ENCODE measurements at places on chromosomes 16 and 17.
A peak's percentile ranks its signal among the peaks of the same experiment; 100 is the strongest.

DNA sequence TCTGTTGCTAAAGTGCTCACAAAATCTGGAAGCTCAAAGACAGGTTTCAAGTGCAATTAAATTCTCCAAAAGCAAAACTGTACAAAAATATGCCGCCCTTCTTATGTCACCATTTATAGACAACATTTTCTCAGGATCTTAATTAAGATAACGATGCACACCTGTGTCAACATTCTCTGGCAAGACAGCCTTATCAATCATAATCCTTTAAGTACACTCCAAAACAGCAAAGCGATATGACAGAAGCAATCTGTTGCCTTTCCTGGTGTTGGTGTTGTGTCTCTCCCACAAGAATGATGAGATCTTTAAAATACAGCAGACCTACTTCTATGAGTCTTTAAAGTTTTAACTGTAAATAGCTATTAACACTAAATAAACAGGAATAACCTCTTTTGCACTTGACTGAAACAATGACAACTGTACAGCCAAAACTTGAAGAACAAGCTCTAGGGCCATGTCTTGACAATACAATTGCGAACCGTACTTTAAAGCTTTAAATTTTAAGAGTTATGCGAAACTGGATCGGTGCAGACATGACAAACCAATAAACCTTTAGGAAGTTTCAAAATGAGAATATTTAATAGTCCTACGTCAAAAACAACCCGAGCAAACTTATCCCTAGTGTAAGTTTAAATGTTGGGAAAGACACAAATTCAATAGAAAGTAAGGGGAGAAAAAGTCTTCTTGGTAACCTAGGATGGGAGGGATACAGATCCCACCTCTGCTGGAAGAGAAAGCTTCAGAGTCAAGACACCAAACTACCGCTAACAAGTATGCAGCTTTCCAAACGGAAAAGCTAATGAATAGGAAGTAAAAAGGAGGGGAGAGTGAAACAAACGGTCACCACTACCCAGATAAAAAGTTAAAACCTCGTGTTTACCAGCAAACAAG, 3.3 kb upstream of the IRX5 start:
- DNase-seq = no peak

- DNase-seq = no peak
Measured at GRCh38 chr16:57004387-57005250, 15.3 kb downstream of the NLRC5 start.

DNA sequence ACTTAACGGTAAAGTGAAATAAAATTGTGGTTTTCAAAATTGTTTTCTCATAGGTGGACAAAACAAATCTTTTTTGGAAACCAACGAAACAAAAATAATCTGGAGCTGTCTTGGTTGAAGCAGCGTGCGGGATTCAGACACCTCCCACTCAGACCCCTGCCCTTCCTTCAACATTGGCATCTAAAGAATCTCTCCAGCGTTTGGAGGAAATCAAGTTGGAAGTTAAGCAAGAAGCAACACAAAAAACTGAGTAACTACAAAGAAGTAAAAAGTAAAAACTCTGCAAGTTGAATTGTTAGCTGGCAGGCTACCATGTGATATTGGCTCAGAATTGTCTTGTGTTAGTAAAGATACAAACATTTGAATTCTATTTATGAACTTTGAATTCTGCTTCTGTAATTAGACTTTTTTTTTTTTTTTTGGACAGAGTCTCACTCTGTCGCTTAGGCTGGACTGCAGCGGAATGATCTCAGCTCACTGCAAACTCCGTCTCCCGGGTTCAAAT, 361.0 kb upstream of the PMFBP1 start:
- DNase-seq = no peak

- peak; percentile 66 for DNase-seq
Measured at GRCh38 chr16:56777482-56777881, 47.6 kb downstream of the NUP93 start.

- DNase-seq = no peak
Measured at GRCh38 chr17:49725452-49726130, 17.8 kb upstream of the SLC35B1 start.

GRCh38 chr16:85462714-85463611, 150.2 kb upstream of the GSE1 start:
- no peak for DNase-seq

GRCh38 chr16:66435896-66436295, 8.8 kb downstream of the BEAN1 start:
- no peak for DNase-seq

GRCh38 chr17:6479622-6480302, 35.5 kb downstream of the PIMREG start:
- no peak for DNase-seq

GRCh38 chr17:67050471-67051154, 6.3 kb downstream of the CACNG1 start:
- no peak for DNase-seq

DNA sequence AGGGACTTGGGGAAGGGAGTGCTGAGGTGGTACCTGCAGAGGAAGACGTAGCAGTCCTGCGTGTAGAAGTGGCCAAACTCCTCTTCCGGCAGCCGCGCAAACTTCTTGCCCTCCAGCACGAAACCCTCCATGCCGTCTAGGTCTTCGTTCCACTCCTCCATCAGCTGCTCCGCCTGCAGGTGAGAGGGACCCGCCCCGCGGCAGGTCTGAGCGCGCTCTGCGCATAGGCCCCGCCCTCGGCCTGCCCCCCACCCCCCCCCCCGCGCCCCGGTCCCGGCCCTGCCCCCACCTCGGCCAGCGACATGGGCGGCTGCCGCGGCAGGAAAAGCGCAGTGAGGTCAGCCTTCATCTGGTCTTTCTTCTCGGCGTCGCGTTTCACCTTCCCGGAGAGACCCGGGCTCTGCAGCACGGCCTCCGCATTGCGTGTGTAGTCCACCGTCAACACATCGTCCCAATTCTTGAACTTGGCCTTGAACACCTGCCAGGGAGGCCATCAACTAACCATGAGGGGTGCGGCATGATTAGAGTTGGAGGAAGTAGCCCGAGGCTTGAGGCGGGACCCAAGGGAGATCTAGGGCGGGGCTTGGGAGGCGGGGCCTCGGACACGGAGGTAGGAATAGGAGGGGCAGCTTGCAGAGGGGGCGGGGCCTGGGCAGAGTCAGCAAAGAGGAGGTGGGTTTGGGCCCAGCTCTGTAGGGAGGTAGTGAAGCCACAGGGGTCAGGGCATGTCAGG, 11.5 kb downstream of the FLII start:
- DNase-seq = peak; percentile 63

DNA sequence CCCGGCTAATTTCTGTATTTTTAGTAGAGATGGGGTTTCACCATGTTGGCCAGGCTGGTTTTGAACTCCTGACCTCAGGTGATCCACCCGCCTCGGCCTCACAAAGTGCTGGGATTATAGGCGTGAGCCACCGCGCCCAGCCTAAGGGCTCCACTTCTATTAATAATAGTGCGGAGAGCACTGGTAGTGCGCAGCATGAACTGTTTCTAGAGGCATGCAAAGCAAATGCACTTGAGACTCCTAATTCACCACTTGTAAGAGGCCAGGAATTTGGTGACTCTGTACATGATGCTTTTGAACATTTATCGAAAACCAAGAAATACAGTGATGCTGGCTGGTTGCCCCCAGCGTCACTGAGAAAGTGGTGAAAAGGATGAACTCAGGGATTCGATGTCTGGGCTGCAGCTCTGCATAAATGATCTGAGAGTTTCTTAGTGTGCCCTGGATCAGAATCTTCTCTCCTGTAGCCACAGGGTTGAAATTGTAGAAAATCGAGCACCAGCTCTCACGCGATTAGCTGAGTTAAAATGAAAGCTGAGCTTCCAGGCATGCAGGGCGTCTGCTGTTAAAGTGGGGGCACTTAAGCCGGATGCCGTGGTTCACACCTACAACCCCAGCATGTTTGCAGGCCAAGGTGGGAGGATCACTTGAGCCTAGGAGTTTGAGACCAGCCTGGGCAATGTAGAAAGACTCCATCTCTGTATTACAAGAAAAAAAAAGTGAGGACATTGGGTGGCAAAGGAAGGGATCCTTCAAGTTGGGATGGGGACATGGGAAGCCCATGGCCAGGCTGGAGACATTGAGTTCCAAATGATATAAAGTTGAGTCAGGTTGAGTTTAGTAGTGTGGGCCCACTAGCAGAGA, 4.8 kb downstream of the RNF213 start:
- no peak for DNase-seq

DNA sequence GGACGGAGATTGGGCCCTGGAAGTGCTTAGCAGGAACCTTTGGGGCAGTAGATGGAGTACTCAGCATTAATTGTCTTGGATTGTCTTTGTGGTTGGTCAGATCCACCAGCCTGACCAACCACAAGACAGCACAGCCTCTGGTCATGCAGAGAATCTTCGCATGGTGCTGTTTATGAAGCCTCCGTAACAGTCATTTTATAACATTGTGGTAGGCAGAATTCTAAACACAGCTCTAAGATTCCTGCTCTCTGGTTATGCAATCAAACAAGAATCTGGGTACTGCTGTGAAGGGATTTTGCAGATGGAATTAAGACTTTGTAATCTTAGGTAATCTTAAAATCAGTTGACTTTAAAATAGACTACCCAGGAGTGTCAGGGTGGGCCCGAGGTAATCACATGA, 312.2 kb upstream of the GOT2 start:
- DNase-seq = peak; percentile 92

- DNase-seq = peak; percentile 82
Measured at GRCh38 chr16:81647527-81647926, 131.6 kb upstream of the PLCG2 start.

- DNase-seq = no peak
Measured at GRCh38 chr17:39650121-39650579, 13.2 kb downstream of the STARD3 start.

DNA sequence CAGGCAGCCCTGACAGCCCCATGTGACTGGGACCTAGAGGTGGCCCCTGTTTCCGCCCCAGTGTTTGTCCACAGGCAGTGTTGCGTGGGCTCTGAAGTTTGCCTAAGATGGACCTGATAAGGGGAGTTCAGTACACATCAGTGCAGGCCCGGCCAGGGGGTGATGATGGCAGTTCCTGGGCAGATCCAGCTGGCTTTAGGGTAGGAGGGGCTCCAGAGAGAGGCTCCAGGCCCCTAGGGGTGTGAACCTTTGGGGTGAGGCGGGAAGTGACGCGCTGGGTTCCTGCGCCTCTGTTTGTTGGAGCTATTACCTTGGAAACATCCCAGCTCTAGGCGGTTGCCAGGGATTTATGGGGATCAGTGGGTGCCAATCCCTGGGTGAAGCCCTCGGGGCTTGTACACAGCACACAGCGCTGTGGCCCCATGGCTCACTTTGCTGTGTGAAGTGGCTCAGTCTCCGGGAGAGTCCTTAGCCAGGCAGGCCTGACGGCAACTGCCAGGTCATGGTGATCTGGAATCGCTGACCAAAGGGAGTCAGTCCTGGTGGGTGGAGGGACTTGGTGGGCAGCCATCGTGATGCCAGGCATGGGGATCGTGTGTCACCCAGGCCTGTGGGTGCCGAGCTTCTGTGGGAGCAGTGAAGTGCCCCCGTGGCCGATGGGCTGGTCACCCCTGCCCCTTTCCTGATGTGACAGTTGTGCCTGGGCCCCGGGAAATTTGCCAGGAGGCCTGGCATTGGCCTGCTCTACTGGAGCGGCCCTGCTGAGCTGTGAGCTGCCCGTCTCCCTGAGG, 146.1 kb downstream of the SEC14L1 start:
- DNase-seq = peak; percentile 81

DNA sequence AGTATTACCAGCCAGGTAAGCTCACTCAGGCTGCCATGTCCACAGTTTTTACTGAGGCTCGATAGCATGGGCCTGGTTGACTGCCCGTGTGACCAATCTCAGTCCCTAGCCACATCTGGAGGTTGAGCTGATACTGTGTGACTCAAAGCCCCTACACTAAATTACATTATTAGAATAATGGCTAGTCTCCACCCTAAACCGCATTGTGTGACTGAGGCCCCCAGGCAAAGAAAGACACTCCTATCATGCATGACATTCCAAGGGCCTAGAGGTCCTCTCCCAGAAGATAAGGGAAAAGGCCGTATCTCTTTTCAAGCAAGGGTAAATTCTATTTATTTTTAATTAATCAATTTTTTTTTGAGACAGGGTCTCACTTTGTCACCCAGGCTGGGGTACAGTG, 505.3 kb downstream of the HAPSTR1 start:
- DNase-seq = no peak

DNA sequence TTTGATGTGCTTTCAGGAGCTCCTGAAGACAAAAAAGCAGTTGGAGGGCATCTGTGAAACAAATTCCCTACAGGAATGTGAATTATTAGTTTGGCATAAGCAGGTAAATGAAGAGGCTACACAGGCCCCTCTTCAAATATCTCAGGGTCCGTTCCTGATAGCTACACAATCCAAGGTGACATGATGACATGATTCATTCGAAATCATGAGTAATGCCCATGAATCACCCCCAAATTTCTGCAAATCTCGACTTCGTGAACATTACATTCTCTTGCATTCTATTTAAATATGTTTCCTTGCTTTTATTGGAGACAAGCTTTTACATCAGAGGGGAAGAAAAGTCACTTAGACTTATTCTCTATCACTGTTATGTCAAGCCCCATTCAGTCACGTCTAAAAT, 22.3 kb downstream of the GAN start:
- DNase-seq = no peak

- DNase-seq = no peak
Measured at GRCh38 chr17:71726341-71726740, 394.5 kb upstream of the SOX9 start.

GRCh38 chr17:68777243-68777855, 176.2 kb upstream of the FAM20A start:
- DNase-seq = peak; percentile 69

GRCh38 chr17:15281909-15282308, 16.8 kb upstream of the PMP22 start:
- DNase-seq = peak; percentile 49

DNA sequence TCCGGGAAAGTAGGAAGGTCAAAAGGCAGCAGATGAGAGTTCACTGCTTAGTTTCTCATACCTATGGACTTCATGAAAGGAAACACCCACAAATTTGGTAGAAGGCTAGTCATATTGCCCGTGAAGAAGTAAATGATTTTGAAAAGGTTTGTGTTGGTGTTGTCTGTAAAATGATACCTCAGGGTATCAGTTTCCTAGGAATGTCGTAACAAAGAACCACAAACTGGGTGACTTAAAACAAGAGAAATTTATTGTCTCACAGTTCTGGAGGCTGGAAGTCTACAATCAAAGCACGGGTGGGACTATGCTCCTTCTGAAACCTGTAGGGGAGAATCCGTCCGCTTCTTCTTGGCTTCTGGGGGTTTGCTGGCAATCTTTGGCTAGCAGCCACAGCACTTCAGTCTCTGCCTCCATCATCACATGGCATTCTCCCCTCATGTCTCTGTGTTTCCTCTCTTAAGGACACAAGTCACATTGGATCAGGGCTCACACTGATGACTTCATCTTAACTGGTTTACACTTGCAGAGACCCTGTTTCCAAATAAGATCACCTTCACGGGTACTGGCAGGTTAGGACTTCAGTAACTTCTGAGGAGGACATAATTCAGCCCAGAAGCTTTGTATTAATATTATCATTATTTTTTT, 2.0 kb upstream of the NAE1 start:
- DNase-seq = peak; percentile 54

GRCh38 chr16:84294117-84294516, 561 bp upstream of the WFDC1 start:
- no peak for DNase-seq

DNA sequence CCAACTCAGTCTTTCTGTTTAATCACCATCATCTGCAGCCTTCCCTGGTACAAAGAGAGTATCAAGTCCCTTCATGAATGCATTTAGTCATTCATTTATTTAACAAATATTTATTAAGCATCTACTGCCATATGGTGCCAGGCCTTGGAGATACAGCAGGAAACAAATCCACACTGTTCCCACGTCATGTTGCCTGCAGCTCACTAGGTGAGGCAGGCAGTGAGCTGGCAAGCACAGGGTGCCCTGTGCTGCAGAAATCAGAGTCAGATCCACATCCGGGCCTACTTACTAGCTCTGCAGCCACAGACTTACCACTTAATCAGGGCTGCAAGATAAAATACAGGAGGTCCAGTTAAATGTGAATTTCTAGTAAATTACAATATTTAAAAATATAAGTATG, 38.5 kb upstream of the CES5A start:
- DNase-seq = no peak
